ENCODE measurements at places on chromosomes 6 and 20.

GRCh38 chr20:17928211-17928611 lies 40.4 kb downstream of the SNX5 start:
- DNase-seq = no peak

- DNase-seq = peak; percentile 71
Observed at GRCh38 chr20:50536333-50536732, 26.1 kb downstream of the PTPN1 start.

GRCh38 chr6:63713332-63713731 lies 77.7 kb downstream of the PHF3 start:
- no peak for DNase-seq

DNA sequence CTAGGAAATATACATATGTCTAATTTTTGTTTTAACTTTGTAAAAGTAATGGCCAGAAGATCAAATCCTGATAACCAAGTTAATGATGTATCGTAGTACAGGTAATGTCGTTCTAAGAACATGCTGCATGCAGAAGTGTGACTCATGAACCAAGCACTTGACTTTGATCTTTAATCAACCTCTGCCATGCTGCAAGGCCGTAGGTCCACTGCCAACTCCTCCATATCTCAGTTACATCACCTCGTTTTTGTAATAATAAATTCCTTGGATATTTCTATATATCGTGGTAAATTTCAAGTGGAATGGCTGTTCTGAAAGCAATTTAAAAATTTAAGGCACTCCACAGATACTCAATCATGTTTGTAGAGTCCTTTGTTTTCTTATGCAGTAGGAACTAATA lies 771.7 kb downstream of the EPHA7 start:
- peak; percentile 39 for DNase-seq

- DNase-seq = no peak
Observed at GRCh38 chr6:42429836-42430235, 21.9 kb downstream of the TRERF1 start.

DNA sequence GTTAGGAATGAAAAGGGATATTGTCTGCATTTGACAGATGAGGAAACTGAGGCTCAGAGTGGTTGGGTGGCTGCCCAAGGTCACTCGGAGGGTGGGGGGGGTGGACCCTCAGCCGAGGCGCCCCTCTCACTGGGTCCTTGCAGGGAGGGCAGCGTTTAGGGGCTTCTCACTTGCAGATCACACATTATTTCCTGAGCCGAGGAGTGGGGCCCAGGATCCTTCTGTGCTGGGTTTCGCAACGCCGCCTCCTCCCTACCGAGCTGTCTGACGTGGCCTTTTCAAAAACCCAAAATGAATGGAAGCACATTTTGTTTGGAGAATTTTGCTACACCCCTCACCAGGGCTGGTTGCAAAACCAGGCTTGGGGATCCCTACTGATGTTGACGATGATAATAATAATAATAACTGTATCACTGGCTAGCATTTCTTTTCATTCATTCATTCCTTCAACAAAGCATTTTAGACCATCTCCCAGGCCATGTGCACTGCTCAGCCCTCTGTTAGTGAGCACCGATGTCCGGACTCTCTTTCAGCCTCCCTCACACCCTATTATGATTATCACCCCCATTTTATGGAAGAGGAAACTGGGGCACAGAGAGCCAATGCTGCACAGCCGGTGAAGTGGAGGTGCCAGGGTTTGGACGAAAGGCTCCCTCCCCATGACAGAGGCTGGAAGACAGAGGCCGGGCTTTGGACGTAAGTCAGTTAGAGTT lies 5.2 kb downstream of the DLGAP4 start:
- no peak for DNase-seq

GRCh38 chr20:62935968-62936585 lies 1.9 kb upstream of the GID8 start:
- no peak for DNase-seq

GRCh38 chr6:134821397-134821796 lies 128.5 kb downstream of the ALDH8A1 start:
- no peak for DNase-seq

- no peak for DNase-seq
Observed at GRCh38 chr6:31826793-31827285, 699 bp upstream of the HSPA1B start.

GRCh38 chr6:147058786-147059385 lies 145.3 kb upstream of the STXBP5 start:
- no peak for DNase-seq

- DNase-seq = no peak
Observed at GRCh38 chr20:19026121-19026878, 186.1 kb upstream of the SLC24A3 start.

DNA sequence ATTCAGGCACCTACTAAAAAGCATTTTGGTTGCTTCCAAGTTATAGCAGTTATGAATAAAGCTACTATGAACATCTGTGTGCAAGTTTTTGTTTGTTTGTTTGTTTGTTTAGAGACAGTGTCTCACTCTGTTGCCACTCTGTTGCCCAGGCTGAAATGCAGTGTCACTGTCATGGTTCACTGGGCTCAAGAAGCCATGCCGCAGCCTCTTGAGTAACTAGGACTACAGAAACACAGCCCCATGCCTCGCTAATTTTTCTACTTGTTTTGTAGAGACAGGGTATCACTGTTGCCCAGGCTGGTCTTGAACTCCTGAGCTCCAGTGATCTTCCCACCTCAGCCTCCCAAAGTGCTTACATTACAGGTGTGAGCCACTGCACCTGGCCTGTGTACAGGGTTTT lies 795.9 kb downstream of the EPHA7 start:
- no peak for DNase-seq

GRCh38 chr6:5034328-5034727 lies 30.5 kb upstream of the RPP40 start:
- DNase-seq = no peak

GRCh38 chr6:160022101-160022500 lies 53.2 kb downstream of the IGF2R start:
- DNase-seq = no peak

DNA sequence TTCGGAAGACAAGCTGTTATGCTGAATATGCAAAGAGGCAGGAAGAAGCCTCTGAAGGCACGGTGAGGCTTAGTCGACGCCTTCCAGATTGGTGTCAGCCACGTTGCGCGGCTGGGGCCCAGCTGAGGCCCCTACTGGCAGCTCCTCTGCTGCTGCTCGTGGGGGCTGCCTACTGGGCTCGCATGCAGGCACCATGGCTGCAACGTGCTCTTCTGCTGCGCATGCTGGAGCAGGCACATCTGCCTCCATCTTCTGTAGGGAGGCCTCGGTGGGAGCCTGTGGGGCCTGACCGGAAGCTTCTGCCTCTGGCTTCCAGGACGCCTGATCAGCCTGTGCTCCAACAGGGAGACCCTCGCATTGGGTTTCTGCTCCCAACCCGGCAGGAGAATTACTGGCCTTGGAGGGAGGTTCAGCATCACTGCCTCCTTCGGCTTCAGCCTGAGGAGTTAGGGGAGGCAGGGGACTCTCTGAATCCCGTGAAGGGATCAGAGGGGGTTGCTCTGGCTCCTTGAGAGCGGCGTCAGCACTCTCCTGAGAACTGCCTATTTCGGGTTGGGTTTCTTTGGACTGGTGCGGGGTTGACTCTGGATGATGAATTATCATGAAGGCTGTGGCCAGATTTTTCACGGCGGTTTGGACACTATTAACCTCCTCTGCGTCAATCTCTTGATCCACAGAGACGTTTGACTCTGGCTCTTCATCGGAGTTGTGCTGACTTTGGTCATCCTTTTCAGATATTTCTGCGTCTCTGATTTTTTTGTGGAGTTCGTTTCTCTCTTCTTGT lies 49.1 kb downstream of the TXLNB start:
- no peak for DNase-seq

GRCh38 chr20:58833921-58834320 lies 16.8 kb downstream of the GNAS-AS1 start:
- peak; percentile 94 for DNase-seq

DNA sequence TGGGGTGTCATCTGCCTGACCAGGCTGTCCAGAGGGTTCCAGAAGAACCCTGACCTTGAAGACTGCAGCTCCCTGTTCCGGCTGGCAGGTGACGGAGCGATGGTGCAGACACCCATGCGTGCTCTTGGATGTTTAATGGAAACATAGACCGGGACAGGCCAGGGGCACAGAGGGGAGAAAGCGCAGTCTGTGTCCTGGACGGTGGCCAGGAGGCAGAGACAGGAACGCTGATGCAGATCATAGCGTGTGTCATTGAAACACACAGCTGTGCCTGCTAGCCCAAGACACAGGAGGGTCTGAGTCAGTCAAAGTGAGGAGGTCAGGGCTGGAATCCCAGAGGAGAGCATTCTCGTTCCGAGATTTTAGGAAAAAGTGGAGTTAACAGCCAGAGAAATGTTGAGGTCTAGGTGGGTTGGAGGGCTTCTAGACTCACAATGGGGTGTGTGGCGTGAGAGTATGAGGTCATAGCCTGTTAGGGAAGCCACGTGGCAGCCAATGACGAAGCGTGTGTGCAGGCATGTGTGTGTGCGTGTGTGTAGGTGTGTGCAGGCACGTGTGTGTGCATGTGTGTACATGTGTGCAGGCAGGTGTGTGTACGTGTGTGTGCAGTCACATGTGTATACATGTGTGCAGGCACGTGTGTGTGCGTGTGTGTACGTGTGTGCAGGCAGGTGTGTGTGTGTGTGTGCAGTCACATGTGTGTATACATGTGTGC lies 167.0 kb downstream of the ERMARD start:
- no peak for DNase-seq

- peak; percentile 63 for DNase-seq
Observed at GRCh38 chr20:57414867-57415592, 23.8 kb downstream of the RBM38 start.

DNA sequence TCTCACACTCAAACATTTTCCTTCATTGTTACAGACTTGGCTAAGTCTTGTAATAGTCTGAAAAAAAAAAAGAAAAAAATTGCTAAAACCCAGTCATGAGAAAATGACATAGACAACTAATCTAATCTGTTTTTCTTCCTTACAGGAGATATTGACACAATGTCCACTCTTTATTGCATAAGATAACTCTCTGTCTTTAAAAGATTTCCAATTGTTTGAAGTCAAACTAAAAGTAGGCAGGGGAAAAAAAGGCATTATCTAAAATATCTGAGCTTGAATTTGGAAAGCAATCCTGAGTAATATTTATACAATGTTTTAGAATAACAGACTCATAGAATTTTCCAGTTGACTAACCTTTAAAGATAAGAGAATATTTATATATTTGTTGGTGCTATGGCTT lies 233.0 kb upstream of the CEP162 start:
- no peak for DNase-seq

DNA sequence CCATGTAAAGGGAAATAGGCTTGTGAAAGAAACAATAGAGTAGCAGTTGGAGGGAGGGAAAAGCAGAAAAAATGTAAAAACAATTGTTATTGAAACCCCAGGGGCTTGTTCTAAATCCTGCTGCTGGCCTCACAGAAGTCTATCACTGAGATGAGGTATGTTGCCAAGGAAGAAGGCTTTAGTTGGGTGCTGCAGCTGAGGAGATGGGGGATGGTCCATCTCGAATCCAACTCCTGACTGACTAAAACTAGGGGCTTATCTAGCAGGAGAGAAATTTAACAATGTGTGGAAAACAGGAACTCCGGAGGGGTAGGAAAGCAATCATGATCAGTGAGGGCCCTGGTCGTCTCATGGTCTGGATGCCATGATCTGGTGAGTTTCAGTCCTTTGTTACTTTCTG lies 225.0 kb upstream of the EXOC2 start:
- DNase-seq = no peak

DNA sequence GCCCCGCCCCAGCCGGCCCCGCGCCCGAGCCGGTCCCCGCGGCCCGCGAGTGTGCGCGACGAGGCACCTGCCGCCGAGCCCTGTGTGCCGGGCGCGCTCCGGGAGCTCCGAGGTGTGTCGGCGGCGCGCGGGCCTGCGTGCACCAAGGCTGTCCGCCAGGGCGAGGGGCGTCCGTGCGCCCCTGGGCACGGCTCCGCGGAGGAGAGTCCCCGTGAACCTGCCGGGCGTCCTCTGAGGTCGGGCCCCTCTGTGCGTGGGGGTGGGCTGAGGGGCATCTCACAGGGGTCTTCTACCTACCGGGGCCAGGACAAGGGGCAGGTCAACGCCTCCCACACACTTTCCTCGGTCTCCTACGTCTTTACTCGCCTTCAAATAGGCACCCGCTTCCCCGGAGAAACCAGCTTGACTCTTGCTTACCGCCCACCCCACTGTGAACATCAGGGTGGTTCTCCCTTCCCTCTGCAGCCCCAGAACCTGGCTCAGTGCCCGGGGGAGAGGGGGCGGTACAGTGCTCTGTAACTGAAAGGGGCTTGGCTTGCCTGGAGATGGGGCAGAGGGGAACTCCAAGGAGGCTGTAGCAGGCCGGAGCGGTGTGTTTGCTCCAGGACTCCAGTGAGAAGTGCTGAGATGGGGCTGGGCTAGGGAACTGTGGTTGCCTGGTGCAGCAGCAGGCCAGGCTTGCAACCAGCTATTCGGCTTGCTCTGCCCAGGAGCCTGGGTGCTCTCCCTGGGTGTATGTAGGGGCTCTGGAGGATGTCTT lies at the start of gene SAMD10:
Gene SAMD10 (minus strand): TSS at position 86 of the 760 bp plus-strand sequence. CDS start 175 bp downstream, outside the sequence.
- DNase-seq = peak; percentile 58

DNA sequence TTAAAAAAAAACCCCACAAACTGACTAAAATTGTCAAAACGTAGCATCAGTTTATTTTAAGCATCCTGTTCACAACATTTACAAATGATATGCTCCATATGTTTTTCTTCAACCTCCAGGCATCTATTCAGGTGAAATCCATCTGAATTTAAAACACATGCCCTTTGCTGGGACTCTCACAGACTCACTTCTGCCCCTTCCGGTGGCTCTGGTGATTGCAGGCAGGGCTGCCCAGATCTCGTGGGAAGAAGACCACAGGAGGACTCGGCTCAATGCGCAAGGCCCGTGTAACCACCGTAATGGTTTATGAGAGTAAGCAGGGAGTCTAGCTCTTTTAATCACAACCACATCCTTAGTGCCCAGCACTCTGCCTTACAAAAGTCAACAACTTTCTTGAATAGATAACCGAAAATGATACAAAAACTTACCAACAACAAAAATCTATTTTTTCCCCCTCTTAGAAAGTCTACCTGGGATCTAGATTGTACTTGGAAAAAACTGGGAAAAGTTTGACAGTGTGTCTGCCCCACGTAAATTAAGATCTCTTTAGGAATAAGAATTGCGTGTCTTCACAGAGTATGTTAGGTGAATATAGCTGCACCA lies 139.1 kb downstream of the KIF16B start:
- peak; percentile 3 for DNase-seq

DNA sequence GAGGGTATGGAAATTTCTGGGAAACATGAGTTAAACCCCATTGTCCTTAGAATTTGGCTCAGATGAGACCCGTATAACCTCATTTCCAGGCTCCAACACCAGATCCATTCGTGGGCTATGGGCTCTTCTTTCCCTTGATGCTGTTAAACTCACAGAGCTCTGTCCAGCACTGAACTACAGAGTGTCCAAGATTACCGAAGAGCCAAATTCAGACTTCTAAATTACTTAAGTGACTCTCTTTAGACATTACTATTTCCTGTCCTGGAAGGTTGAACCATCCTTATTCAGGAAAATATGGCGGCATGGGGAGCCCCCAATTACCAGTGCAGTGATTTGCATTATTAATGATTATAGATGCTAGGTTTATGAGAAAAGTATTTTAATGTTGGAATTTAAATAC lies 124.9 kb upstream of the EDN1 start:
- DNase-seq = no peak

- no peak for DNase-seq
Observed at GRCh38 chr20:14830899-14831298, 493.5 kb upstream of the FLRT3 start.

Data from NCI-H1417 (cell line).